T-helper 1 cell (primary cell): ENCODE measurements at places on chromosomes 4 and X.

DNA sequence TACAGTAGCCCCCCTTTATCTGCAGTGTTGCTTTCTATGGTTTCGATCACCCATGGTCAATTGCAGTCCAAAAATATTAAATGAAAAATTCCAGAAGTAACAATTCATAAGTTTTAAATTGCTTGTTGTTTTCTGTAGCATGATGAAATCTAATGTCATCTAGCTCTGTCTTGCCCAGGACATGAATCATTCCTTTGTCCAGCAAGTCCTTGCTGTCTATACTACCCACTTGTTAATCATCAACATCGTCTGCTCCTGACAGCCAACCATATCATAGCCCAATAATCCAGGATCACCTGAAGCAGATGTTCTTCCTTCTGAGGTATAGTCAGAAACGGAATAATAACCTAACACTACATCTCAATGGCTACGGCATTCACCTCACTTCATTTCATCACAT lies 79.8 kb downstream of the ADAMTS3 start:
- no peak for DNase-seq

DNA sequence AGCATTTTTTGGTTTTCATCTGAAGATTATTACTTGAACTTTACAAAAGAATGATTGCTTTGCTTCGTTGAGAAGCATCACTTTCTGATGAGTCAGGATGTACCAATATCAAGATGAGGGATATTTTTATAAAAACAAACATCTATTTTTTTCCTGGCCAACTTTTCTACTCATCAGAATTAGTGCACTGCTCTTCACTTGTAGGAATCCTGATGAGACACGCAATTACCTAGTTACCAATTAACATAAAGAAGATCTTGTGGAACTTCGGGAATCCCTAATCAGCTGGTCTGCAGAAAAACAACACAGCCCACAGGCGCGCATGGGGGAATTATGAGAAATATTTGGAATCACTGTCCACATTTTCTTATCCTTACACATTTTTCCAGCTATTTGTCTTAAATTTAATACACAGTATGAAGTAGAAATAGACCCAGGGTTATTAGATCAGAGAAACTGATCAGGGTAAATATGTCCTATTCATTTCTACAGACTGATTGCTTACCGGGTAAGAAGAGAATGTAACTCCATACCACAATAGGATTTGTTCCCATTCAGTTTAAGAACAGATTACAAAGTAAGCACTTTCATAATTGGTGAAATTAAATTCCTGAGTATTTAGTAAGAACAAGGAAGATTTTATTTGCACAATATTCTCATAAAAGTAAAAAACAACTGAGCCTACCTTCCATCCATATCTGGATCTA lies 50.9 kb downstream of the MFAP3L start:
- DNase-seq = no peak

- no peak for DNase-seq
These were observed 1.6 kb upstream of the LRAT start for GRCh38 chr4:154741922-154742850.

- no peak for DNase-seq
These were observed 69.7 kb upstream of the MSANTD1 start for GRCh38 chr4:3179126-3179706.

GRCh38 chr4:76458825-76459224 lies 23.8 kb downstream of the SHROOM3 start:
- no peak for DNase-seq

- DNase-seq = no peak
These were observed 48.8 kb upstream of the AFAP1 start for GRCh38 chr4:7988437-7988836.

DNA sequence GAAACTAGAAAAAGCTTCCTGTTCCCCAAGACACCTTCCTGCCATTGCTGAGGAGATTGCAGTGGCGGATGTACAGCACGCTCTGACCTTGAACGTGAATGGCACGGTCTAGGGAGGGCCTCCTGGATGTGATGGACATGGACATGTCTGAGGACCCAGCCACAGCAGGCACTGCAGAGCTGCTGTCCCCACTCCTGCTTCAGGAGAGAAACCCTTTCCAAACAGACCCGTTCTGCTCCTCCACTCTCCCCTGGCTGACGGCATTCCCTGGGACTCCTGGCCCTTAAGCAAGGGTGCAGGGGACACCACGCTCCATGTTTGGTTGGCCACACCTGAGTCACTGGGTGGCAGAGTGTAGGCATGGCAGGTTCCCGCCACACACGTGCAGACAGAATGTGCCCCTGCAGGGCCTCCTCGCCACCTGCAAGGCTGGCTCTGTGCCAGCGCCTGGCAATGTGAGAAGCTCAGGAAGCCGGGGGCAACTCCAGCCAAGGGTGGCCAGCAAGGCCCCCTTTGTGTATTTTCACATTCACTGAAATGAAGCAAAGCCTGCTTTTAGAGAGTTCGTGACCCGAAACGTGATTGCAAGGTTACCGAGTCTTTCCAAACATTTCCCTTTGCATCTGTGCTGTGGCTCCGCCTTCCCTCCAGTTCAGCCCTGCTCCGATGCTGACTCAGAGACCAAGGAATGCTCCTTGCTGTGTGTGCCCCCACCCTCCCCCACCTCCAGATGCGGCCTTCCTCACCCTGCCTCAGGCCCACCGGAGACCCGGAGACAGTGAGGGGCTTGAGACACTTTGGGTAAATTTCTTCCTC lies 46.1 kb downstream of the HTRA3 start:
- DNase-seq = no peak

DNA sequence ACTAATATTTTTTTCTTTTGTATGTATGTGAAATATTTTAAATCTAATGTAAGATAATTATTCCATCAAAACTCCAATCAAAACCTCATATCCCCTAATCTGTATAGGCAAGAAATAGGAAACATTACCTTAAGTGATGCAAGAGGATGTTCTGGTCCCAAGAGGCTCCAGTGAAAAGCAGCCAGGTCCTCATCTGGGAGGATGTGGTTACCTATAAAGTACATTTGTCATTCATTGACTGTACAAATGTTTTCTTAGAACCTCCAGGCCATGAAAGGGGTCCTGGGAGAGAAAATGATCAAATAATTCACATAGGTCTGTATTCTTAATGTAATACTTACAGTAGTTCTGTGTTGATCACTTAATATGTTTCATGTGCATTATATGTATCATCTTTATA lies 25.5 kb downstream of the FAM120C start:
- DNase-seq = no peak

DNA sequence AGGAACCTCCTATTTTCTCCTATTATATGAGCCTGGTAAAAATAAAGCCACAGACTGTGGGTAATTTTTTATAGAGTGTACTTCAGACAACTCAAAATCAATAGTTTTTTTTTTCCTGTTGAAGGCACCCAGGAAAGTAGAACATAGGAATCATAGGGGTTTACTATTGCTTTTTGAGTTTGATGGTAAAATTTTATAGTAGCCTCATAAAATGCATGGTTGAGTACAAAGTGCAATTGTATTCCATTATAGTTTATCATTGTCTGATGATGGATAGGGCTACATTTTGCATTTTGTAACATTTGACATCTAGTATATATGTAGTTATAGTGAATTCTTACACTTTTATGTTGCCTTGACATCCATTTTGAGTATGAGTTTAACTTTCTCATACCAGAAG lies 455.0 kb downstream of the STIM2 start:
- no peak for DNase-seq

GRCh38 chrX:19585332-19586082 lies 70.2 kb upstream of the MAP3K15 start:
- no peak for DNase-seq

GRCh38 chrX:76127341-76127740 lies 45.5 kb upstream of the PBDC1 start:
- DNase-seq = no peak
